DMS 273 treated with DMSO at 0.1 percent for 48 hours (cell line): ENCODE measurements at places on chromosomes 5 and 9.

GRCh38 chr9:94896512-94896911 lies 170.0 kb downstream of the AOPEP start:
- DNase-seq = no peak

DNA sequence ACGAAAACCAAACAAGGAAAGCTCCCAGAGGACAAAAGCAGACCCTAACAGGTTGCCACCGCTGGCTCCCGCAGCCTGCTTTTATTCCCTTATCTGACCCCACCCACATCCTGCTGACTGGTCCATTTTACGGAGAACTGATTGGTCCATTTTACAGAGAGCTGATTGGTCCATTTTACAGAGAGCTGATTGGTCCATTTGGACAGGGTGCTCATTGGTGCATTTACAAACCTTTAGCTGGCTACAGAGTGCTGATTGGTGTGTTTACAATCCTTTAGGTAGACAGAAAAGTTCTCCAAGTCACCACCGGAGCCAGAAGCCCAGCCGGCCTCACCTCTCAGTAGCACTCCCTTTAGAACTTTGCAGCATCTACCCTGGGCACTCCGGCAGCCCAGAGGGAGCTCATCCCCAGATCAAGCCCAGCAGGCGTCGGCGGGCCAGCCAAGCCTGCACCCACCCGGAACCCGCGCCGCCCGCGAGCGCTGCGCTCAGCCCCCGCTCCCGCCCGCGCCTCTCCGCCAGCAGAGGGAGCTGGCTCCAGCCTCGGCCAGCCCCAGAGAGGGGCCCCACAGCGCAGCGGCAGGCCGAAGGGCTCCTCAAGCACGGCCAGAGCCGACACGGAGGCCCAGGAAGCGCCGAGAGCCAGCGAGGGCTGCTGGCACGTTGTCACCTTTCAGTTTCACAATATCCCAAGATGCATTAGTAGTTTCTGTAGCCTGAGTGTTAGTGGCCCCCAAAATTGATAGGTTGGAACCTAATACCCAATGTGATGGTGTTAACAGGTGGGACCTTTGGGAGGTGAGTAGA lies 35.3 kb upstream of the CLPTM1L start:
- no peak for DNase-seq

GRCh38 chr9:109792951-109793546 lies 13.1 kb downstream of the PALM2AKAP2 start:
- DNase-seq = no peak

DNA sequence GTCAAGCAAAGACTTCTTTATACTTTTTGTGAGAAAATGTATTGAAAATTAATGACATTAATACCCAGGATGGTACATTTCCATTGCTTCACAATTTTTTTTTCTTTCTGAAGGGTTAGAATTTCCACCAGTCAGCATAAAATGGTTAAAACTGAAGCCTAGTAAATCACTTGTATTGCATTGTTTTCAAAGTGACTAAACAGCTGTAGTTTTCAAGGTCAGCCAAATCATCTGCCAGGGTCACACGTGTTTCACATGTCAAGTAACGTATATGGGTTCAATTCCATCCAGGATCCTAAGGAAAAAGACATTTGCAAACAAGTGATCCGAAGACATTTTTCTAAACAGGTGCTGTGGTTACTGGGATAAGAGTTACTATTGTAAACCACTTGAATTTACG lies 574.2 kb downstream of the RAB3C start:
- no peak for DNase-seq

- peak; percentile 10 for DNase-seq
These were observed at the start of the genes EIF4E1B and SNCB for GRCh38 chr5:176629853-176630680. TSS of gene EIF4E1B (plus strand) at chr5:176630675. CDS start at chr5:176642788, 12,113 bp downstream. TSS of gene SNCB (minus strand) at chr5:176630534. CDS start at chr5:176629654, 880 bp downstream.

DNA sequence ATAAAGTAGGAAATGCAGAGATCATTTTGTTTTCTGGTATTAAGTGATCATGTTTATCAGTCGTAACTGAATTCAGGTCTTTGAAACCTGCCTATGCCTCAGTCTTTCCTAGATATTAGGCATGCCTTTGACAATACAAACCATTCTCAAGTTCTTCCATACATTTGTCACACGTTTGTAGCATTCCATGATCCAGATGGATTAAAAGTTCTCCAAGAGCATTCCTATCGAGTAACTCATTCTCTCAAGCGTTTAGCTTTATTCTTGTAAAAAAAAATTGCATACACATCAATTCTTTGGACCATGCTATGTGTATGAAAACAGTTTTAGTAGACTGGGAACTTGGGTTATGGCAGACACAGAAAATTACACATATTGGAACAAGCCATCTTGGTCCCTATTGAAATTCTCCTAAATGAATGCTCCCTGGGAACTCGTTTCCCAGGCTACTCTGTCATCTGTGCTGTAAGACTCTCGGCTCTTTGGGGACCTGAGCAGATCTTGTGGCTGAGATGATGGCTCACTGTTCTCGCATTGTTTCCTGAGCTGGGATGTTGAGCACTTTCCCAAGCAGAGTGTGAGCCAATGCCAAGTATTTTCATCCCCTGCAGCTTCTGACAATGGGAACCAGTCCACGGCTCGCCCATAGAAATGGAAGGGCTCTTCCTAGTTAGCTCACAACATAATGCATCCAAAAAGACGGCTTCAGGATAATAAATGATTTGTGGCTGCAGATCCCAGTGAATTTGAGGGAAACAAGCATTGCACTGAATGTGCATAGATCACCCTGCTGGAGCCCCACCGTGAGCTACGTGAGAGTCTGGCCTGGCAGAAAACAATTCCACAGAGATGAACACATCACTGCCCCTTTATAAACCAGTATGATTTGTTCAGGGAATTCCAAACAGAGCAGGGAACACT lies 230.2 kb downstream of the IRX1 start:
- no peak for DNase-seq

- DNase-seq = no peak
These were observed 6.4 kb upstream of the KIF27 start for GRCh38 chr9:83927591-83927990.

- no peak for DNase-seq
These were observed 1496.1 kb upstream of the C9orf72 start for GRCh38 chr9:29069376-29069775.

- DNase-seq = no peak
These were observed 383.8 kb downstream of the TMEM232 start for GRCh38 chr5:110342683-110343082.

DNA sequence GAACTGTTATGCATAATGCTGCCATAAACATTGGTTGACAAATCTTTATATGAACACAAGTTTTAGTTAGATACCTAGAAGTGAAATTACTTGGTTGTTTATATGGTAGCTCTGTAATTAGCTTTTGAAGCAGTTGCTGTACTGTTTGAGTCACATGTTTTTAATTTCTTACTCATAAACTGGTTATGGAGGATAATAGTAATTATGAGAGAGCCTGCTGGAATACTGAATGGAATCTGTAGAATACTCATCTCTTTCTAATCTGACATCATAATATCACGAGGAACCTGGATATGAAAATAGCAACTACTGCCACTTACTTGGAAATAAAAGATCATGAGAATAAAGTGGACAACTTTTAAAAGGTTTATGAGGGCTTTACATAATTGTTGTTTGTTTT lies 509.2 kb downstream of the CETN3 start:
- no peak for DNase-seq

GRCh38 chr9:94002316-94003140 lies 47.4 kb upstream of the BARX1 start:
- DNase-seq = peak; percentile 25

- no peak for DNase-seq
These were observed 11.1 kb downstream of the EXD3 start for GRCh38 chr9:137411645-137412380.

DNA sequence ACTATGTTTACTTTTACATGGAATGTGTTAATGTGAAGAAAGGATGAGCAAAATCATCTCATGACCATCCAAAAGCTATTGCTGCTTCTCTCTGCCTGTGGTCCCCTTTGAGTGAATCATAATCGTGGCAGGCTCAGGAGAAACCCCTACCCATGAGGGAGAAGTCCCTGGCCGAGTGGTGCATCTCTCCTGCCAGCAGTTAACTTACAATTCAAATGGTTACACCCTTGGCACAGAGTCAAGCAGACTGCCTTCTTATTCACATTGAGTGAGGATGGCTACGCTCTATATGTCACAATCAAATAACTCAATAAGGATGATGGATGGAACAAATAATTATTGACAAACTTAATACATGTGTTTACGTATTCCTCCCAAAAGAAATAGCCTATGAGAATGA lies 179.1 kb downstream of the FGF1 start:
- no peak for DNase-seq

GRCh38 chr5:66829826-66830225 lies 233.6 kb downstream of the MAST4 start:
- DNase-seq = no peak

- DNase-seq = no peak
These were observed 4.9 kb downstream of the FSTL4 start for GRCh38 chr5:133607451-133607850.

- peak; percentile 34 for DNase-seq
These were observed at the start of gene SH3RF2 for GRCh38 chr5:145936401-145937131. TSS of gene SH3RF2 (plus strand) at chr5:145936578. CDS start at chr5:145937929, 1,351 bp downstream.

DNA sequence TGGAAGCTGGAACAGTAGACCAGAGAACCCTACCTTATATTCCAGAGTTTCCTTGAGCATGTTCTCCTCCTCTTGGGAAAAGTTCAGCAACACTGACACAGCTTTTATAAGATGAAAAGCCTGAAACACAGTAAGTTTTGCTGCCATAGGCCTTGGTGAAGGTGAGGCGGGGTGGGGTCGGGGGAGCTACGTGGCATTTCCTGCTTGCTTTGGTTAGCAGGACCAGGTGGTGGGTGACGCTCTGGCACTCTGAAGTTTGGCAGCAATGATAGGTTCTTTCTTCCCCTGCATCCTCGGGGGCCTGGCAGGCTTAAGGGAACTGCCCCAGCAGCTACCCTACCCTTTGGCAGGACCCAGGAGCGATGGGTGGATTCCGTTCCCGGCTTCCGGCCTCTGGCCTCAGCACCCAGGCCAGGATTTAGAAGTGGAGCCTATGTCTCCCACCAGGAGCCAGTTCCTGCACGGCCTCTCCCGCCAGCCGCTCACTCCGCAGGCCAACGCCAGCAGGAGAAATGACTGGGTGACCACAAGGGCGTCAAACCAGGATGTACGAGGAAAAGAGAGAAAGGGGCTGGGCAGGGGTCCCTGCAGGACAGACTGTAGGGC lies 19.3 kb downstream of the ARPC5L start:
- no peak for DNase-seq
